Foreskin melanocyte (primary cell): ENCODE measurements at places on chromosomes 4 and X.

DNA sequence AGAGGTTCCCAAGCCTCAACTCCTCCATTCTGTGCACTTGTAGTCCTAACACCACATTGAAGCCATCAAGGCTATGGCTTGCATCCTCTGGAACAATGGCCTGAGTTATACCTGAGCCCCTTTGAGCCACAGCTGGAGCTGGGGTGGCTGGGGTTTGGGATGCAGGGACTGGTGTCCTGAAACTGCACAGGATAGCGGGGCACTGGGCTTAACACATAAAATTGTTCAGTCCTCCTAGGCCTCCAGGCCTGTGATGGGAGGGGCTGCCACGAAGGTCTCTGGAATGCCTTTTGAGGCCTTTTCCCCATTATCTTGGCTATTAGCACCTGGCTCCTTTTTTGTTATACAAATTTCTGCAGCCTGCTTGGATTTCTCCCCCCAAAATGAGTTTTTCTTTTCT, 35.5 kb downstream of the CFAP299 start:
- no peak for DNase-seq

DNA sequence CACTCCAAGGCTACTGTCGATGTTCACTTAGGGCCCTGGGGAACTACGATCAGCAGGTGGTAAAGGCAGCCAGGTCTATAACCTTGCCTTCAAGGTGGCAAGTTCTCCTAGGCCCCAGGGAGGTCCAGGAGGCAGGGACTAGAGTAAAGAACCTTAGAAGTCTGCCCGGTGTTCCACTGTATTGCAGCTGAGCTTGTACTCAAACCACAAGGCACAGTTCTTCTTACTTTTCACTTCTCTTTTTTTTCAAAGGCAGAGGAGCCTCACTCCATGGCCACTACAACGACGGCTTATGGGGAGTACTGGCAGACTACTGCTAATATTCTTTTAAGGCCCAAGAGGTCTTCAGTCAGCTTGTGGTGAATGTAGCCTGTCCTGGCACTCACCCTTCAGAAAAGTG, 78.8 kb upstream of the GPR174 start:
- no peak for DNase-seq

DNA sequence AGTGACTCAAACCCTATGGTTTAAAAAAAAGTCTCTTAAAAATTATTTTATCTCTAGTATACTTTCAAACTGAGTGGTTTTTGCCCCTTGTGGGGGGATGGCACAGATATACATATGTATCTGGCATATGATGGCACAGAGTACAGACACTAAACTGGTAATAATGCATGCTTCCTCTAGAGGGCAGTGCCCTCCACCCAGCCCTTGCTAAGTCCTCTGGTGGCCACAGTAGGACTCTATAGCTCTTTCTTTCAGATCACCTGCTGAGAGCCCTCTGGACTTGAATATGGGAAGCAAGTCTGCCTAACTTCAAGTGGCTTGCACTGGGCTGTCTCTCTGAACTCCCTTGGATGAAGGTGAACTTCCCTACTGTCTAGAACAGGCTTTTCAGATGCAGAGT, 66.3 kb downstream of the TSPAN7 start:
- peak; percentile 19 for DNase-seq

GRCh38 chr4:158819942-158820786, 51.3 kb downstream of the FNIP2 start:
- peak; percentile 47 for DNase-seq

- no peak for DNase-seq
Measured at GRCh38 chrX:45347877-45348276, 147.2 kb upstream of the DIPK2B start.

DNA sequence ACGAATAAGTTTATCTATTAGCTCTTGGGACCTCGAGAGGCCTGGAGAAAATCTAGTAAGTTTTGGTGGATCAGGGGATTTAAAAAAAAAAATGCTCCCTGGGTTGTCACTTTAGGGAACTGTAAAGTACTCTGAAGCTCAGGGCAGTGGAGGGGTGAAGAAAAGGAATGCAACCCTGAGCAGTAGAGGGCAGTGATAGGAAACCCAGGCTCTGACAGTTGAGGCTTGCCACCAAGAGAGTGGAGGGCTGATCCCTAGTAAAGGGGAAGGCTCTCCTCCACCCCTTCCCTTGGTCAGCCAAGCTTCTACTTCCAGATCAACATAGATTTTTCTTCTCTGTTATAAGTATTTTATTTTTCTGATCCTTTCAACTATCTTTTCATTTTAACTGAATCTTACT, 73.1 kb downstream of the FBXO8 start:
- DNase-seq = no peak

DNA sequence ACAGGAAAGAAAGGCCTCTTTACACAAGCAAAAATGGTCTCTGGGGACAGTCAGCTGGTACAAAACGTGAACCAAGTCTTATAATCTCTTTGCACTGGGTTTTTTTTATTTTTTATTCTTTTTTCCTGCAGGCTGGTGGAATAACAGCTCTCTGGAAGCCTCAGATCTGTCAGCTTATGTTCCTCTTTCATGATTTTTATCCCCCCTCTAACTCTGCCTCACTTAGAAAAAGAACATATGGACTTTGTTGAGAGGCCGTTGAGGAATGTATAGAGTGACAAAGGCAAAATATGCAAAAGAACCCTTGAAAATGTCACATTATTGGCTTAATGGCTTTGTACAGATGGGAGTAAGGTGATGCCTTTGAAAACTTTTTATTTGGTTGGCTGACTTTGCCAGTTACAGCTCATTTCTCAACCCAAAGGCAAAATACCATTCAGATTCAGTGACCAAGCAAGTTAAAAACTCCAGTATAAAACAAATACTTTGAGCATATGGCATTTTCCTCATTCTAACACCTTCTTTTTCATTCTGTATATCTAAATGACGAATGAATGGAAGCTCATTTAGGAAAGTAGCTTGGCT, 111.1 kb downstream of the RNF150 start:
- no peak for DNase-seq

- DNase-seq = peak; percentile 33
Measured at GRCh38 chr4:101421386-101421785, 74.1 kb upstream of the PPP3CA start.

DNA sequence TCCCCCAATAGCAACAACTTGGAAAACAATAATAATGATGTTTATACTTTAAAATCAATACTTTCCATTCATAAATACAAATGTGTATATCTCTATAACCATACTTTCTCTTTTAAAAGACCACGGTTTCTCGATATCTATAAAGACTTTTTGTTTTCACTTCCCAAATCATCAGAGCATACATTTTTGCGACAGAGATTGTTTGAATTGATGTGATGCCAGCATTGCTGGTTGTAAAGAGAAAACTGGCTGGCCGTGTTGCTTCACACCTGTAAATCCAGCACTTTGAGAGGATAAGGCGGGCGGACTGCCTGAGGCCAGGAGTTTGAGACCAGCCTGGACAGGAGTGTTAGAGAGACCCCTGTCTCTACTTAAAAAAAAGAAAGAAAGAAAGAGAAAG, 77.6 kb upstream of the ZNF518B start:
- no peak for DNase-seq

- no peak for DNase-seq
Measured at GRCh38 chr4:7023901-7024300, 19.3 kb upstream of the TADA2B start.

DNA sequence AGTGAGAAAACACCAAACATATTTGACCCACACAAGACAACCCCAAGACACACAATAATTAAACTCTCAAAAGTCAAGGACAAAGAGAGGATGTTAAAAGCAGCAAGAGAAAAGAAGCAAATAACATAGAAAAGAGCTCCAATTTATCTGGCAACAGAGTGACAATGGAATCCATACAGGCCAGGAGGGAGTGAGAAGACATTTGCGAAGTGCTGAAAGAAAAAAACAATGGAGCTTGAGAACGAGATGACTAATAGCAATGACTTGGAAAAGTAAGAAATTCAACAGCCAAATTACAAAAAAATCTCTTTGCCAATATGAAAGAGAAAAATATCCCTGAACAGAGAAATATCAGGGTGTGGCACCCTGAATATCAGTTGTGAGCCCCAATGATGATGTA, 61.6 kb downstream of the MAD2L1 start:
- no peak for DNase-seq

DNA sequence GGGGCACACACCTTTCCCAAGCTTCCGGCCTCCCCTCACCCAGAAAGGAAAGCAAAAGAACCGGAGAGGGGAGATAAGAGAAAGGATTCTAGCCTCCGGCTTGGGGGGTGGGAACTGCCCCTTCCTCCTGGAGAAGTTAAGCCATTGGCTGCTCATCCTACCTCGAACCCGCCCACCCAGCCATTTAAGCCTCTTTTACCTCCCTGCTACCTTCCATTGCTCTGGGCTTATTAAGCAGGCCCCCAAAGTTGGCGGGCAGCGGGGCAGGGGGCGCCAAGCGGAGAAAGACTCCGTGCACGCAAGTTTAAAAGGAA, 2.3 kb downstream of the MAML3 start:
- DNase-seq = peak; percentile 79

GRCh38 chr4:101730291-101731117, 60.0 kb upstream of the BANK1 start:
- peak; percentile 40 for DNase-seq

GRCh38 chrX:150693725-150694574, 754 bp downstream of the MTMR1 start:
- no peak for DNase-seq

- DNase-seq = no peak
Measured at GRCh38 chr4:184459413-184459812, 14.9 kb downstream of the IRF2 start.

GRCh38 chr4:41389356-41389755, 132.6 kb downstream of the UCHL1 start:
- no peak for DNase-seq

GRCh38 chrX:17812763-17813162, 48.3 kb downstream of the RAI2 start:
- DNase-seq = no peak

GRCh38 chr4:119025916-119026661, 109.5 kb upstream of the MYOZ2 start:
- DNase-seq = no peak

DNA sequence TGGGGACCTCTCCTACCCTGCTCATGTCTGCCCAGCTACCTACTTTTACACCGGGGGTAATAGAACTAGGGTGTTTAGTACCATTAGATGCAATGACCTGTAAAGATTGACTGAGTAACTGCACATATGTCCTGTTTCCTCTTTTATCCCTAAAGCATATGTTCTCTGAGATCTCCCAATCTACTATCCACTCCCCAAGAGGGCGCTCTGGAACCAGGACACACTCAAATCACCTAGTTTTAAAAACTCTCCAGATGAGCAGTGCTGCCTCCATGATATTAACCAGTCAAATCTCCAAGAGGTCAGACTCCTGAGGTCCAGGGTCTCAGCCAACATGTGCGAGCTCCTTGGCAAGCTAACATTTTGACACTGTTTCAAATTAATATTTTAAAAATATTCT, 87.0 kb upstream of the TSPAN5 start:
- no peak for DNase-seq

DNA sequence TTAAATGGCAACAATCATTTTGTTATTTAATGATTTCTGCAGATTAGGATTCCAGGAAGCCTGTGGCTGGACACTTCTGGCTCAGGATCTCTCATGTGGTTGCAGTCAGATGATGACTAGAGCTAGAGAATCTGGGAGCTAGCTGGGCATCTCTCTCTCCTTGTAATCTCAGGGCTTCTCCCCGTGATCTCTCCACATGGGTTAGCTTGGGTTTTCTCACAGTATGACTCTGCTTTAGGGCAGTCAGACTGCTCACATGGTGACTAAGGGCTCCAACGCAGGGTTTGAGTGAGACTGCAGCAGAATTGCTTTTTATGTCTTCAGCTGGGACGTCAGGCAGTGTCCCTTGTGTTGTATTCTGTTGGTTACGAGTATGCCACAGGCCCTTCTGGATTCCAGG, 361.4 kb downstream of the CBLL2 start:
- peak; percentile 85 for DNase-seq

- no peak for DNase-seq
Measured at GRCh38 chrX:126265116-126265515, 99.0 kb upstream of the DCAF12L2 start.

DNA sequence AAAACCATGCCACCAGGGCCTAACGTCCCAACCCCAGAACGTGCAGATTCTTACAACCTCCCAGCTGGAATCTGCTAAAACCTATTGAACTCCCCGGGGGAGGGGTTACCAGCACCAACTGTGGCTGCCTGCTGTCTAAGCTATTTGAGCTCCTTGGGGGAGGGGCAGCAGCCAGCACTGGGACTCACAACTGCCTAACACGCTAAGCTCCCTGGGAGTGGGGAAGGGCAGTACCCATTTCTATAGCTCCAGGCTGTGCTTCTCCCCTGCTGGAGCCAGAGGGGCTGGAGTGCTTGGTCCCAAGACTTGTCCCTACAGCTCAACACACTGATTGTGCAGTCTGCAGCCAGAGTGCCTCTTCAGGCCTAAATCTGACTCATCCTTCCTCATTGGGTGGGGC, 459.8 kb upstream of the FGF16 start:
- no peak for DNase-seq

GRCh38 chrX:14697451-14697850, 168.1 kb downstream of the GLRA2 start:
- no peak for DNase-seq

GRCh38 chr4:100198061-100198460, 7.8 kb upstream of the DDIT4L start:
- no peak for DNase-seq

- no peak for DNase-seq
Measured at GRCh38 chr4:106746451-106746850, 289.7 kb downstream of the DKK2 start.

- DNase-seq = peak; percentile 44
Measured at GRCh38 chrX:96684339-96685209, at the start of gene DIAPH2. Gene DIAPH2 (plus strand): TSS chrX:96684842.

DNA sequence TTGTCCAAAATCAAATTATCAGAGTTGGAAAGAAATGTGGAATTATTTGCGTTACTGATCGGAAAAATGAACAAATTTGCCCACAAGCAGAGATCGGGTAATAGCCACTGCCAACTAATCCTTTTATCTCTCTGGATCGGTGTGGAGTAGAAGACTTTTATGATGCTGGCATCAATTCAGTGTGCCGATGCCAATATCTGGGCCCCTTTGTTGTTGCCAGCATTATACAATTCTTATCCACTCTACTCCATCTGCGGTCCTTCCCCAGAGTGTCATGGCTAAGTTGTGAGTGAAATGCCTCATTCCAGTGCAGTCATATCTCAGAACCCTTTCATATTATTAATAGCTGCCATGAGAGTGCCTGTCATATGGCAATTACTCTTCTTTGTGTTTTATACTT, 660.2 kb downstream of the ADGRL3 start:
- no peak for DNase-seq
